Cardiac atrium fibroblast (primary cell): ENCODE measurements at places on chromosomes 1 and 21. TPM values are rescaled to one million over a fixed set of nuclear protein-coding genes. Genes with fewer than 3 reads are reported as not detected.

Gene C8A
- total RNA-seq: not detected in 2 replicates

Gene MYOM3
- total RNA-seq: not detected in 2 replicates

Gene WNT3A
- total RNA-seq: not detected in 2 replicates

Gene LCE2A
- total RNA-seq: not detected in 2 replicates

Gene PDC
- not detected in 2 replicates for total RNA-seq

Gene SLC9C2
- total RNA-seq: 2.7 and 7.8 TPM in 2 replicates

Gene CD1C
- total RNA-seq: not detected in 2 replicates

Gene CCDC17
- total RNA-seq: 0.32 and 0.54 TPM in 2 replicates

Gene DCST1
- total RNA-seq: not detected in 2 replicates

Gene LRRC38
- total RNA-seq: not detected in 2 replicates

Gene GJC2
- total RNA-seq: 1.4 and 1.5 TPM in 2 replicates

Gene ARV1
- 9.6 and 30.1 TPM in 2 replicates for total RNA-seq

Gene ZNF684
- total RNA-seq: 1.6 and 4.0 TPM in 2 replicates

Gene OR10K1
- total RNA-seq: not detected in 2 replicates

Gene RNU1-4
- total RNA-seq: not detected in 2 replicates

Gene CDKN2C
- total RNA-seq: 13.9 and 18.8 TPM in 2 replicates

Gene HRNR
- total RNA-seq: not detected in 2 replicates

Gene CFAP74
- total RNA-seq: not detected in 2 replicates

Gene AMY2A
- not detected in 2 replicates for total RNA-seq
